ENCODE measurements at places on chromosomes 13 and 19. TPM values are rescaled to one million over a fixed set of nuclear protein-coding genes. Genes with fewer than 3 reads are reported as not detected.

The LINGO3 gene
- not detected for polyA plus RNA-seq

- peak; percentile 77 for DNase-seq
These were observed 27.8 kb downstream of the NFIX start for GRCh38 chr19:13022859-13023636.

DNA sequence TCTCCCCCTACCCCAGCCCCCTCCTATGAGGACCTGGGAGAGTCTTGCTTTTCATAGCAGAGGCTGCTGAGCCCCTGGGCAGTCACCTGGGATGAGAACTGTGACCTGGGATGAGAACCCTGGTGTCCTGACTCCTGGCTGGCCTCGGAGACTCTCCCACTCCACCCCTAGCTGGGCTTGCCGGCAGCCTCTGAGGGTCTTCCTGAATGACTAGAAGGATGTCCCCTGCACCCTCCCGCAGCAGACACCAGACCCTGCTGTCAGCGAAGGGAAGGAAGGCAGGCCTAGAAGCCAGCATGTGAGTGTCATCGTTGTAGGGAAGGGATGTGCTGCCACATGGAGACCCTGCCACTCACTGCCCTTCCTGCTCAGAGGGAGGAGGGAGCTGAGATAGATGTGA, 203.4 kb upstream of the ZNF536 start:
- DNase-seq: no peak

DNA sequence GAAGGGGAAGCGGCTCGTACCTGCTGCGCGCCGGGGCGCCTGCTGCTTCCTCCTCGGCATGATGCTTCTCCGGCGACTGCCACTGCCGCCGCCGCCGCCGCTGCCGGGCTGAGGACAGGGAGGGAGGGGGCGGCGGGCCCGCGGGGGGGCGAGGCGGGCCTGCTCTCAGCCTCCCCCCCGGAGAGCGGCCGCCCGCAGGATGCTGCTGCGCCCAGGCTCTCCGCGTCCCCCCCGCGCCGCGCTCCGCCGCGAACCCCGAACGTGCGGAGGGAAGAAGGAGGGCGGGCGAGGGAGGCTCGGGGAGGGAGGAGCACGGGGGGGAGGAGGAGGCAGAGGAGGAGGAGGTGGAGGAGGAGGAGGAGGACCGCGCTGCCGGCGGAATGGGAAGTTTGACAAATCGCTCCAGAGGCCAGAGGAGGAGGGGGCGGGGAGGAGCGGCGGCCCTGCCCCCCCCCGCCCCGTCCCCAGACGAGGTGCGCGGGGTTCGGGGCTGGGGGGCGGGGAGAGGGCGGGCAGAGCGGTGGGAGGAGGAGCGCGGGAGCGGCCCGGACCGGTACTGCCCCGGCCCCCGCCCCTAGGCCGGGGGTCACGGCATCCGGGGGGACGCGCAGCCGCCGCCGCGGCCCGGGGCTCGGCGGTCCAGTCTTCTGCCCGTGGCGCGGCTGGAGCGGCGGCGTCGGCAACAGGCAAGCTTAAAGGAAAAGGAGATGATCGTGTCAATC, at the start of gene TSHZ3:
Gene TSHZ3 (minus strand): TSS at position 277 of the 722 bp plus-strand sequence. CDS start 217 bp downstream, at position 60.
- DNase-seq: no peak

DNA sequence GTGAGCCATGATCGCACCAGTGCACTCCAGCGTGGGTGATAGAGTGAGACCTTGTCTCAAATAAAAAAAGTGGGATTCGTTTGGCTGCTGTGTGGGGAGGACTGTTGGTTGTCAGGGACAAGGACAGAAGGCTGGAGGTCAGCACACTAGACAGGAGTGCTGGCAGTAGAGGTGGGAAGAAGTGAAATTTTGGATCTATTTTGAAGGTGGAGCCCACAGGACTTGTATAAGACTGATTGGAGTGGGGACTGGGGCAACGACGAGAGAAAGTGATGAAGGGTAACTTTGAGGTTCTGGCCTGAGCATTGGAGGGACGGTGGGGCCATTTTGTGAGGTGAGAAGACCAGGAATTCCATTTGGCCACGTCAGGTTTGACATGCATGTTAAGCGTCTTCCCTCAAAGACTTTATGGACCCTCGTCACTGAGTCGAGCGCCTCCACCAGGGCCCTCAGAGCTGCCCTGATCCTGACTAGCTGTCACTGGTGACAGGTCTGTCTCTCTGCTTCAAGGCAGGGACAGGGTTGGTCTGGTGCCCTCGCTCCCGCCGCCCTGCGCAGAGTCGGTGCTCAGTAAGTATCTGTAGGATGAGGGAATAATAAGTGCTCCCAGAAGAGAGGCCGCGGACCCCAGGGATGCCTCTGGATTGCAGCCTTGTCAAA, 673 bp downstream of the CTU1 start:
- no peak for DNase-seq

DNA sequence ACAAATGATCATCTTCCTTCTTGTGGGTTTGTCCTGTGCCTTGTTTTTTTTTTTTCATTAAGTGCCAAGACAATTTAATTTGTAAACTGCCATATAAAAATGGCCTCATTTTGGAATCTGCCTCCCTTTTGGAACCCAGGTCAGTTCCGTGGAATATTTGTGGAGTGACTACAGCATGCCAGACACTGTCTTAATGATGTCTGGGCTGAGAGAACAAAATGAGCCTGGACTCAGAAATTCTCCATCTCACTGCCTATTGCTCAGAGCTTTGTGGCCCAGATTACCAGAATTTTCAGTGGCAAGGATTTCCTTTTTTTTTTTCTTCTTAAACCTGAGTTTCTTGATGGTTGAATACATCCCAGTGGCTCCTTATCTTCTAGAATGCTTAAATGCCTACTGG, 340.6 kb downstream of the ENOX1 start:
- DNase-seq: no peak

Measured in keratinocyte (primary cell).